ENCODE measurements at places on chromosomes 3 and 15.

DNA sequence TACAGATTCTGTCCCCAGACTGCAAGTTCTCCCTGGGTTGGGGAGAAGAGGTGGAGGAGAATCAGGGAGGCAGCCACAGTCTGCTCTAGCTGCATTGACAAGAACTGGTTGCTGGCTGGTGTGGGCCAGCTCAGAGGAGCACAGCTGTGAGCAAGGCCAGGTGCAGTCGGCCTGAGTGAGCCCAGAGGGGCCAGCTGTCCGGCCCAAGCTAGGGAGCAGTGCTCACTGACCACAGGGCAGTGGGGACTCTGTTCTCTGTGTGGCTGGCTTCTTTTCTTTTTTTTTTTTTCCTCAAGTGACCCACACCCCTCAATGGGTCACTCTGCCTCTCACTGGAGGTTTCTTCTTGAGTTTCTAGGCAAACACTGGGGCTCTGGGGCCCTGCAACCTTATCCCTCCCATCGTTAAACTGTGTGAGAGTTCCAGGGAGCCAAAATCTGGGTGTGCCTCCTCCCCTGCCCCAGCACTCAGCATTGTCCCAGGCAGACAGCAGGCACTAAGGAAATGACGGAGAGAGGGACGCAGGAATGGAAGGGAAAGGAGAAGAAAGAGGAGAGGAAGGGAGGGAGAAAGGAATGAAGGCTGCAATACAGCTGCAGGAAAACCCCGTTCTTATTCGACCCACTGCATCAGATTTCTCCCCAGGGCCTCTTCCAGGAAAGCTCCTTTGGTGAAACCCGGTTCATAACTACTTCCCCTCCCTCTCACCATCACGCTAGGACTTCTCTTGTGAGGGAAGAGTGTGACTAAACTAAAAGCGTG is 37.7 kb upstream of the HES1 start:
- DNase-seq: no peak

DNA sequence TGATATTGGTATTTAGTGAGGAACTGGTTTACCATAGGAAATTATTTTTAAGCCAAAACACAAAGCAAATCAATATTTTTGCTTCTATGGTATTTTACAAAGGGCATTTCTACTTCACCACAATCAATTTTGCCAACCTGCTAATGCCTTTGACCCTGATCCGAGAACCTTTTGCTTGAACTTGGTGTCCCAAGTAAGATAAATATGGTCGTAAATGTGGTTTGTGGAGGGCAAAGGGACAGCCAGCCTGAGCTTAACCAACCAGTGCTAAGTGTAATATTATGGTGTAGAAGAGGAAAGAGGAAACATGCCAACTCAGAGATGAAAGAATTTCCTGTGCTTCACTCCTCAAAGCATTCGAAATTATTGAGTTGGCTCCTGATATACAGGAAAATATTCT is 148.4 kb downstream of the C3orf38 start:
- DNase-seq: no peak

- DNase-seq: no peak
Measured at GRCh38 chr15:41573396-41573795, 14.4 kb downstream of the TYRO3 start.

DNA sequence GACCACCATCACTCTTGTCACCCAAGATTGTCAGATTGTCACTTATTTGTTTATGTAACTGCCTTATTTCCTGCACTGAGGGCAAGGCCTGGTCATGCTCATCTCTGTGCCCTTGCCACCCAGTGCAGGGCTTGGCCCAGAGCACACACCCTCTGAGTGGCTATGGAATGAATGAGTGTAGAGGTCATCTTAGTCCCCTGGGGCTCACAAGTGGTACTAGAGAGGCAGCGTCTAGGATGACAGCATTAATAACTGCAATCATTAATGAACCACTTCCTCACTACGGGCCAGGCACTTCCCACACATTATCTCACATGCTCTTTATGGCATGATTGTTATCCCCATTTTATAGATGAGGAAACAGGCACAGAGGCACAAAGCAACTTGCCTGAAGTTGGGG is 117.0 kb downstream of the SMAD6 start:
- DNase-seq: no peak
